ENCODE measurements at places on chromosomes 1 and 21.

GRCh38 chr1:175155473-175155856 is 37.1 kb downstream of the KIAA0040 start:
- DNase-seq: no peak

- no peak for DNase-seq
Observed at GRCh38 chr1:16172964-16173446, 17.1 kb upstream of the EPHA2 start.

- no peak for DNase-seq
Observed at GRCh38 chr1:25550155-25550506, 6.7 kb downstream of the LDLRAP1 start.

DNA sequence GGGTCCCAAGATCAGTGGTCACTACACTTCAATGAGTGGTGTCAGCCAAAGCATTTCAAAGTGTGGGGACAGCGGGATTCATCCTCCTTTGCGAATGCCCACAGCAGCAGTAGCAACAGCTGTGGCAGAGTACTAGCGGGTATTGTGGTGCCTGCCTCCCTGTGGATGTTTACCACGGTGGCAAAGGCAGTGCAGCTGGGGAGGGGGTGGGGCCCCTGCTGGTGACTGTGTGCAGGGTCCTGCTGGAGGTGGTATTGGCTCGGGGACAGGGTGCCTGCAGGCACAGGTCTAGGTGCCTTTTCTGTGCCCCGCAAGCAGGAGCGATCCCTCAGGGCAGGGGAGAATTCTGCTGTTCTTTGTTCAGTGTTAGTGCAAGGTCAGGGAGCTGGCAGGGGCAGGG is 415.7 kb downstream of the USP25 start:
- DNase-seq: no peak

GRCh38 chr1:40090652-40091355 is 6.2 kb downstream of the PPT1 start:
- no peak for DNase-seq

- DNase-seq: no peak
Observed at GRCh38 chr1:67031121-67031858, 22.7 kb downstream of the SLC35D1 start.

- DNase-seq: no peak
Observed at GRCh38 chr1:33088119-33088906, 7.4 kb downstream of the AZIN2 start.

DNA sequence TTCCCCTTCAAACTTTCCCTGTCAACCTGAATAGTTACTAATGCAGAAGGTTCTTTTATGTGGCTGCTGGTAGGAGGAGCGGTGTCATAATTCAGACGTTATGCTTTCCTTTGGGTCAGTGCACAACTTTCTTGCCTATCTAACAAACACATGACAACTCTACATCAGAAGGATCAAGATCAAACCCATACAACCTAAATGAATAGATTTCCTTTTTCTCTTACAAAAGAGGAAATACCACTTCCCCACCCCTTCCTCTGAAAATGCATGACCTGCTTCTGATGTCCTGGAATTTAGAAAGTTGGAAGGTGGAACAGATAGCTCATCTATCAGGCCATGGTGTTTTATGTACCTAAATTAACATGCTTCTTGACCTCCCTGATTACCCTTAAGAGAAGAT is 75.7 kb upstream of the ADGRL4 start:
- no peak for DNase-seq

GRCh38 chr21:37264808-37265207 is 2.3 kb downstream of the VPS26C start:
- DNase-seq: no peak

GRCh38 chr21:37783016-37783415 is 133.2 kb downstream of the KCNJ6 start:
- no peak for DNase-seq

- DNase-seq: no peak
Observed at GRCh38 chr1:165793951-165794350, 25.3 kb upstream of the TMCO1 start.

DNA sequence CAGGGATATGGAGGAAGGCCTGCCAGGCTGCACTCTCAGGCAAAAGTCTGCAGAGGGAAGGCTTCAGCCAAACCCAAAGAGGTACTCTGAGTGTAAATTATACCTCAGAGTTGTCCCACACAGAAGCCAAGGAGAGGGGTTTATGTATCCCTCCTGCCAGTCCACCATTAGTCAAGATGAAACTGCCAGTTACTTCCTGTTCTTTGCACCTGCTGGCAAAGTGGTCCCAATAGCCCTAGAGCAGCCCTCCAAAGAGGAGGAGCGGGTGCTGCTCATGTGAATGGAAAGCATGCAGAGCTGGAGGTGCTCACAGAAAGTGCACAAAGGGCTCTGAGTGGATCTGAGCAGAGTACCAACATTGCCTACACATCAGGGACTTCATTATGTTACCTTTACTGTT is 37.1 kb upstream of the MCOLN3 start:
- no peak for DNase-seq

DNA sequence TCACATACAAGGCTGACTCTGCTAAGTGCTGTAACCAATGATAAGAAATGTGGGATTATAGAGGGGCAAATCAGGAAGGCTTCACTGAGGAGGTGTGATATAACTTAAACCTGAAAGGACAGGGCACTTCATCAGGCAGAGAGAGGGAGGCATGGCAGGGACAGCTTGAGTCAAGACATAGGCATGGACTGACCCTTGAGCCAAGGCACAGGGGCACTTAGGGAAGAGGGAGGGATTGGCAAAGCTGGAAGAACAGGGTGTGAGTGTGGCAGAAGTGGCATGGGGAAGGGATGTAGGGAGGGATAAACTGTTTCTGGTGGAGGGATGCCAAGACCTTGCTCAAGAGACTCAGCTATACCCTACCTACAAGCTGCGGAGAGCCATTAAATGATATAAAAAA is 81.3 kb downstream of the PLXNA2 start:
- no peak for DNase-seq

DNA sequence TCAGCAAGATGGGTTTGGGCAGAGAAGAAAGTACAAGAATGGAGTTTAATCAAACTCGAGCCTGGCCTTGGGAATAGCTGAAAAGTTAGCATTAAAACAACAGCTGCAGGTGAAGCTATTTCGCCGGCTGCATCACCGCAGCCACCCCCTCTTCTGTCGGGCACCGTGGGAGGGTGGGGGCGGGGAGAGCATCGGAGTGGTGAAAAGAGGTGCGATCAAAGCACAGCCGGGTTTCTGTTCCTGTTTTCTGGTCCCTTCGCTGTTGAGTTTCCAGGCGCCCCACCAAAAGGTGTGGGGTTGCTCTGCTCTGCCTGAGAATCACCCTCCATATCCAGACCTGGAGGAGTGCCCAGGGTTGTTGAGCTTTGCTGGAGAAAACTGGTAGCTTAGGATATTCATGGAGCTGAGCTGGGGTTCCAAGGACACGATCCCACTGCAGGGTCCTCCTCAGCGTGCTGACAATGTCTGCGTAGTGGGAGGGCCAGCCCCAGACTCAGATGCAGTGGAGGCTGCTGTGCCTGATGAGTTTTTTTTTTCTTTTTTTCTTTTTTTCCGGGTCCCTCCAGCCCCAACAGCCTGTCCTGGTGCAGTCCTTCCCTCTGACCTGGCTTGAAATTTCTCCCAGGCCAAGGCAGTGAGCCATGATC is 127.5 kb upstream of the C1orf174 start:
- DNase-seq: no peak

DNA sequence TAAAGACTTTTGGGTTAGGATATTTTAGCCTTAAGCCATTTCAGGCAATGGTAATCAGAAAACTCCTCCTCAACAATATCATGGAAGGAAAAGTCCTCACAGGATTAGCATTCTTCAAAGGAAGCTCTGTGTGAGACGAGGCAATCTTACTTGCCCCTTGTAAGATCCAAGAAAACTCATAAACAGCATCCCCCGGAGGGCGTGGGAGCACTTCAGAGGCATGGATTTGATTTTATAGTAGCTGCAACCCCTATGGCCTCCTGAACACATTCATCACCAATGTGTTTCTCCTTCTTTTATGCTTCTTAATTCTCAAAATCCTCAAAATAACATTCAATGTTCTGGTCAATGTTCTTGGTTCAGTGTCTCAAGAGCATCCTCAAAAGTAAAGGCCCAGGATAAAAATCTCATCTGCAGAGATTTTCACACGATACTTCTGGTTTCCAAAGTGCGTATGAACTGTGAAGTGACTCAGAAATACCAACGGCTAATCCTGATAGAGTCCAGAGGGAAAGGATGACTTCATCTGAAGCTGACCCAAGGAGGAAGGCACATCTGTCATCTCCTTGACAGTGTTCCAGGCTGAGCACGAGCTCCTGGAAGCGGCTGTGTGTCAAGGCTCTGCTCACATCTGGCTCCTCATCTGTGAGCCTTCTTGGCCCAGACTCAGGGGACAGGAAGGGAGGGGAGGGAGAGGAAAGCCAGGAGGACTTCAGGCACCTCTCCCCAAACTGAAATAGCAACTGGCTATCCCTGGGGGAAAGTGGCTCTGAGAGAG is 49.3 kb upstream of the PSEN2 start:
- no peak for DNase-seq

DNA sequence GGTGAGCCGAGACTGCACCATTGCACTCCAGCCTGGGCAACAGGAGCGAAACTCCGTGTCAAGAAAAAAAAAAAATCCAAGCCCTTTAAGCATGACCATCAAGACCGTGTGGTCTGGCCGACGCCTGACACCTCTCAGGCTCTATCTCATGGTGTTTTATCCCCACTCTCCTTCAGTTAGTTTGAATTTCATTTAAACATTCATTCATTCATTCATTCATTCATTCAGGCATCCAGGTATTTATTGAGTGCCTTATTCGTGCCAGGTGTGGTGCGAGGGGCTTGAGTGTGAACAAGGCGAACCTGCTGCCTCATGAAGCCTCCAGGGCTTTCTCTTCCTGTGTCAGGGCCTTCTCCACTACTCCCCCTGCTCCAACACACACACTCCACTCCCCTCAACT is 22.6 kb upstream of the OPRD1 start:
- DNase-seq: no peak
